HuH-7.5 (cell line): ENCODE measurements at places on chromosomes 5 and 9.

DNA sequence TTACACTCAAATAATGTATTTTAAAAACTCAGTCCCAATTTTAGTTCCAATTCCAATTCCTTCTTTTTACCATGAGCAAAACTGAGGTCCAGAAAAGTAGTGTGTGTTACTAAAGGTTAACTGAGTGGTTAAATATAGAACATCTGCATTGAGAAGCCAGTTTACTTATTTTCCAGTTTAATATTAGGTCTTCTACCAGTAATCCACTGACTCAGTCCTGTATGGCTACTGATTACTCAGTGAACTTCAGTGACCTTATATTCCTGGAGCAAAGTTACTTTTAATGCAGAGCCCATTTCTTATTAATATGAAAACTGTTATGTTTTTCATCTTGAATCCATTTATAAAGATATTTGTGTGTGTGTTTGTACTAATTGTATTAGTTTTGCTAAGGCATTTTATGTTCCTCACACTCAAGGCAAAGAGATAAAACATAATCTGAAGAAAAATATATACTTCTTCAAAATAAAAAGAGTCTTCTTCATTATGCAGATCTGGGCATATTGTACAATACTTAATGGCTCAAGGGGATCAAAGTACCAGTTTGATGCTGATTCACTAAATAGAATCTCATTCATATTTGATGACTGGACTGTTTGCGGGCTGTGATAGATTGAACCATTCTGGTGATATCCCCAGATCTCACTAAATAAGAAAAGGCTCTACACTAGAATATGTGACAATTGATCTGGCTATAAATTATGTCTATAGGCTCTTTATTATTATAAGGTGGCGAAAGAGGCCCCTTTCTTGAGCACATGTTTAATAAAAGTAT, 60.8 kb downstream of the DMXL1 start:
- no peak for DNase-seq

- DNase-seq = no peak
These were observed 6.2 kb upstream of the ST6GALNAC4 start for GRCh38 chr9:127923046-127923445.

DNA sequence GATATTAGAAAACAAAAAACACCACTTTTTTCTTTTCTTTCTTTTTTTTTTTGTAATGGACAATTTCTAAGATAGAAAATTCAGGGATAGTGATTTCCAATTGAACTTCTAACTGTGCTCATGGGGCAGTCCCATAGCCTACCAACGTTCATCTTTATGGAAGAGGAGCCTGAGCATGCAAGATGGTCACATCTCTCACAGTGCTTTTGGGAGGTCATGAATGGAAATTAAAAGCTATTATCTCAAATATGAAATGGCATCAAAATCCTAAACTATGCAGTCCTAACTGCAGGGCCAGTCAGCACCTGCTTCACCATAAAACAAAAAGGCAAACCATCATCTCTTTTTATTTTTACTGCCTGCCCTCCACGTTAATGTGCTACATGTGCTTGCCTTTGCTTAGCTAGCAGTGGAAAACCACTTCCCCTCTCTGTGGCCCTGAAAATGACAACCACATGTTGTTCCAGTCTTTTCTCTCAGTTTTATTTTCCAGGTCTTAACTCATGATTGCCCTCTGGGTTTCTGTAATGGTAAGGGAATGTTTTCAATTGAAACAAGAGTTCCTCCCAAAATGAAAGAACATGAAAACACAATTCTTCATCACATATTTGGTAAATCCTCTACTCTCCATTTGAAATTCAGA, 16.7 kb downstream of the IFNB1 start:
- DNase-seq = no peak

DNA sequence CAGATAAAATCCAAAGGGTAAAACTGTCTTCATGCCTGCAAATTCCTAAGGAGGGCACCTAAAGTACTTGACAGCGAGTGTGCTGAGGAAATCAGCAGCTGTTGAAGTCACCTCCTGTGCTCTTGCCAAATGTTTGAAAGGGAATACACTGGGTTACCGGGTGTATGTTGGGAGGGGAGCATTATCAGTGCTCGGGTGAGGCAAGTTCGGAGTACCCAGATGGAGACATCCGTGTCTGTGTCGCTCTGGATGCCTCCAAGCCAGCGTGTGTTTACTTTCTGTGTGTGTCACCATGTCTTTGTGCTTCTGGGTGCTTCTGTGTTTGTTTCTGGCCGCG, 727 bp upstream of the ADRB2 start:
- no peak for DNase-seq

DNA sequence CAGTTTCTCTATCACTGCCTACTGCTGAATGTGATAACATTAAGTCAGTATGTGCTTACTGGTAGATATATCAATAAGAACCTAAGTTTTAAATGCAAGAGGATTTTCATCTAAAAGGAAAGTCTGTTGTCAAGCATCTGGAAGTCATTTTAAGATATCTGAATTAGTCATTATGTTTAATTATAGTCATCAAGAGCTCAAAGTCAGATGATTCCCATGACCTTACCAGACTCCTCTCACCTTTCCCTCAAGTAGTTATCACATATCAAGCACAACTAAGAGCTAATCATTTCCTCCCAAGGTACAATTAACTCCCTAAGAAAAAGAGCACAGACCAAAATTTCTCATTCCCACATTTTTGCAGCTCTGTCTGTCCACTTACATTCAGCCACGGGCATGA, 45.5 kb downstream of the PUM3 start:
- DNase-seq = no peak

- no peak for DNase-seq
These were observed 433.0 kb downstream of the PDE4D start for GRCh38 chr5:59460368-59461153.

DNA sequence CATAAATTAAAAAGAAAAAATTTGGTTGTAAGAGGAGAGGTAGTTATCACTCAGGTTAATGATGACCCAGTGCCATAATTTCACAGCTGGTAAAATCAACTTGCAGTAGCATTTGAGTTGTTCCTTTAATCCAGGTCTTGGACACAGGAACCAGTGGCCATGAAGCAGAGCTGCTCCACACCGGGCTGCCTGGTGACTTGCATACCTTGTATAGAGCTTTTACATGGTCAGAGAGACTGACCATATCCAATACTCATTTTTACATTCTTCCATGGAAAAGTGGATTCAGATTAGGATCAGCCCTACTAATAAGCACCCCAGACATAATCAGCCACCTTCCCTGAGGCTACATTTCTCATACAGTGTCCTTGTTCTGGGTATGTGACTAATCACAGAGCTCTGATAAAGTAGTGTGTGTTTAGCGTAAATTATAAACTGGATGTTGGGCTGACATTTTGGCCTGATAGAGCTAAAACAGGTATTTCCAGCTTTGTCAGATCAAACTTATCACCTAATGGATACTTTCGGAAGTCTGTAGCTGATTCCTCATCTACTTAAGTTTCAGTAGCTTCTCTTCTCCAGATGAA, 77.0 kb upstream of the ZSWIM6 start:
- DNase-seq = no peak

- no peak for DNase-seq
These were observed 90.8 kb downstream of the MACROH2A1 start for GRCh38 chr5:135308245-135308644.

- DNase-seq = peak; percentile 62
These were observed 5.6 kb upstream of the RNF44 start for GRCh38 chr5:176542596-176543427.

- no peak for DNase-seq
These were observed 193.4 kb downstream of the ATPSCKMT start for GRCh38 chr5:10056228-10056760.

DNA sequence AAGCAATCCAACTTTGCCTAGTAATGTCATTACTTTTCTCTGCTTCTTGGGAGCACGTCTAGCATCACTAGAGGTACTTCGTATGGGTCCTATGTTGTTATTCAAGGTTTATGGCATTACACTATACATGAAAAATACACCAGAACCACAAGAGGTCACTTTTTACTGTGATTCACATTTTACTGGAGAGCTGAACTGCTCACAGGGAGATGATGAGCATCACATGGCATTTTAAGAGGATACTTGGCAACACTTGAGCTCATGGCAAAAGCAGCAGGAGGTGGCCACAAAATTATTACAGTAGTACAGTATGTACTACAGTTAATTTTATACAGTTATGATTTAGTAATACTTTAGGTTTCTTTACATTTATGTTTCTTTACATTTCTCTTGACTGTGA, 223.4 kb downstream of the PARP8 start:
- DNase-seq = no peak

- DNase-seq = no peak
These were observed 44.2 kb upstream of the TLX3 start for GRCh38 chr5:171264843-171265242.

DNA sequence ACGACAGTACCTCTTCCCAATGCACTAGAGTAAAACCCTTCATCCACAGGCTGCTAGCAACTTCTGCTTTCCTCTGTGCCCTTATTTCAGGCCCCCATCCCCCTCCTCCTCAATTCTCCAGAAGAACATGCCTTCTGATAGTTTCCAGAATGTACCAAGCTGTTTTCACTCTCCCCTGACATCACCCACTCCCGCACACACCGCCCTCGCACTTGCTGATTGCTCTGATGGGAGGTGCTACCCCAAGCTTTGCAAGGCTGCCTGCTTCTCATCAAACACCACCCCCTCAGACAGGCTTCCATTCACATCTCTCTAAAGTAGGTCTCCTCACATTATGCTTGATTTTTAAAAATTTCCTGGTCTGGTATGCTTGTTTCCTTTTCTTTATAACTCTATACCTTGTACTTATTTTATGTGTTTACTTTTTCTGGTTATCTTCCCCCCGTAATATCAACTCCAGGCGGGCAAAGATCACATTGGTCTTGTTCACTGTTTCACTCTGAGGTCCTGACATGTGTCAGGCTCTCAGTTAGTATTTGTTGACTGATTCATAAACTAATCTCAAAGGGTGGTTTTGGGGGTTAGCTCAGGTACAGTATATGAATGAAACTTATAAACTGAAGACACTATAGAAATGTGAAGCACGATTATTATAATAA, 91.0 kb upstream of the C9orf72 start:
- no peak for DNase-seq

GRCh38 chr5:167528651-167529050, 762.8 kb upstream of the WWC1 start:
- DNase-seq = no peak

- no peak for DNase-seq
These were observed 588.0 kb upstream of the TUSC1 start for GRCh38 chr9:26266146-26266793.

GRCh38 chr5:149904977-149905376, 39.6 kb downstream of the PDE6A start:
- DNase-seq = no peak

GRCh38 chr9:129201289-129201688, 23.2 kb upstream of the IER5L start:
- no peak for DNase-seq

DNA sequence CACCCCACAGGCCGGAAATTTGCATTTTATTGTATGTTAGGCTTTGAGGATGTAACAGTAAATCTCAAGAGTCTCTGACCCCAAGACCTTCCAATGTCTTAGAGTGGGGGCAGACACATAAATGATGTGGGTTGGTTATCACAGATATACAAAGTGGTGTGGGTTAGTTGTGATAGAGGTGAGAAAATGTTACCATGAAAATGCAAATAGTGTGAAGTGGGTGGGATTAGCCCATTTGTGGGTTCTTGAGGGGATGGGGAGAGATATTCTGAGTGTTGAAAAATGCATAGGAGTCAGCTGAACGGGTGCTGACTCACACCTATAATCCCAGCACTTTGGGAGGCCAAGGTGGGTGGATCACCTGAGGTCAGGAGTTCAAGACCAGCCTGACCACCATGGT, 7.9 kb upstream of the RNF145 start:
- no peak for DNase-seq

- DNase-seq = no peak
These were observed 201.9 kb downstream of the HSPA4 start for GRCh38 chr5:133253671-133254070.

DNA sequence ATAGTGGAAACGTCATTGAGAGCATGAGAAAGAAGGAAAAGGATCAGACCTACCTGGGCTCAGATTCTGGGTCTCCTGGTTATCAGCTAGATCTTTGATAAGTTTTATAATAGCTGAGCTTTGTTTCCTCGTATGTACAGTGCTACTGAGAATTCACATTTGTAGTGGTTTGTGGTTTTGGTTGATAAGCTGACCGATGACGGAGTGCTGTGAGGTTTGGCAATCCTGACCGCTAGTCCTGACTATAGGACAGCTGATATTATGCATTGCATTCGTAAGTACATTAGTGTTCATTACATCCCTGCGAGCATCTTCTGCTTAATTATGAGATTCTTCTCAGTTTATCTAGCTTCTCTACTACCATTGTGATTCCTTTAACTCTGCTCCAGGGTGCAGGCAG, 190.7 kb upstream of the SLC27A6 start:
- DNase-seq = no peak

GRCh38 chr9:112315331-112316257, 17.8 kb downstream of the PTBP3 start:
- DNase-seq = no peak

GRCh38 chr9:117435630-117436261, 20.9 kb upstream of the ASTN2 start:
- DNase-seq = no peak

DNA sequence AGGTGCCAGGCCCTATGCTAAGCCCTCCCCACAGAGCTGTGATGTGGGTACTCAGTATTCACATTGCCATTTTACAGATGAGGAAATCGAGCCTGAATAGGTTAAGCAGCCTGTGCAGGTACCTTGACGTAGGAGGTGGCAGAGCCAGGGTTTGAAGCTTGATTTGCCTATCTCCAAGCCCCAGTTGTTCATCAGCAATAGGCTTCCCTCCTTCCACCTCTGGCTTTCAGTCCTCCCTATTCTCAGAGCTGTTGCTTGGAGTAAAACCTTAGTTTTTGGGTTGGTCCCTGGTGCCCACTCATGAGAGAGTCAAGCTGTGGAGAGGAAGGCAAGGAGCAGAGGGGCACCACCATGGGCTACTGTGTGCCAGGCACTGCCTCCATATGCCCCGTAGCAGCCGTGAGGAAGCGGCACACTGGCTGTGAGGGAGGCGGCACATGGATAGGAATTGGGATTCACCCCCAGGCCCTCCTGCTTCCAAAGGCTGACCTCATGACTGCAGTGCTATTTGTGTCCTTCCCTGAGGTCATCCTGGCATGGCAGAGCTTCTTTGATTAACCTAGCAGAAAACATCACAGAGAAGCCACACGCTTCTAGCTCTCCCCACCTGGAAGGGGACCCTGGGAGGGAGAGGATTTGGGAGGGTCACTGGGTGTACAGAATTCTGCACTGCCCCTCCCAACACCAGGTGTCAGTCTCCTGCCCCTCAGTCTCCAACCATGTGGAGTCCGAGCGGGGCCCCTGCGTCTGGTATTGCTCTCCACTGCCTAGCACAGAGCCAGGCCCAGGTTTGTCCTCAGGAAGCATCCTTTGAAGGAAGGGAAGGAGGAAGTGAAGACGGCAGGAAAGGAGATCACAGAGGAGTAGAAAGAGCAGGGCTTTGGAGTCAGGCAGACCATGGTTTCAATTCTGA, 109.8 kb downstream of the RGS3 start:
- DNase-seq = no peak
